ENCODE measurements at places on chromosomes 7 and 10.

DNA sequence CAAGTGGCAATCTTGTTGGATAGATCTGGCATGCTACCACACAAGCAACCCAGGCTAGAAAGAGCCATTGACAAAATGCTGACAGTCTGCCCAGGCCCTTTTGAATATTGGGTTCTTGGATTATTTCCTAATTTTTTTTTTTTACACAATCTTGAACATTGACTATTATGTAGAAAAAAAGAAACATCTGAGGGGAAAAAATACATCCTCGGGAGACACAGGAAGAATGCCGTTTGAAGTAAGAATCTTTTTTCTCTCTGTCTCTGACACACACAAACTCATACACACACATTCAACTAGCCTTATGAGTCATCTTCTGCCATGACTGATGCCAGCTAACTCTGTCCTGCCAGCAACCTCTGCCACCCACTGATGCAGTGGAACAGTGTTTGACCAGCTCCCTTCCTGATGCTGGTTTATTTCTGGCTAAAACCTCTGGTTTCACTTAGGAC, 47.2 kb downstream of the SORBS1 start:
- no peak for DNase-seq

DNA sequence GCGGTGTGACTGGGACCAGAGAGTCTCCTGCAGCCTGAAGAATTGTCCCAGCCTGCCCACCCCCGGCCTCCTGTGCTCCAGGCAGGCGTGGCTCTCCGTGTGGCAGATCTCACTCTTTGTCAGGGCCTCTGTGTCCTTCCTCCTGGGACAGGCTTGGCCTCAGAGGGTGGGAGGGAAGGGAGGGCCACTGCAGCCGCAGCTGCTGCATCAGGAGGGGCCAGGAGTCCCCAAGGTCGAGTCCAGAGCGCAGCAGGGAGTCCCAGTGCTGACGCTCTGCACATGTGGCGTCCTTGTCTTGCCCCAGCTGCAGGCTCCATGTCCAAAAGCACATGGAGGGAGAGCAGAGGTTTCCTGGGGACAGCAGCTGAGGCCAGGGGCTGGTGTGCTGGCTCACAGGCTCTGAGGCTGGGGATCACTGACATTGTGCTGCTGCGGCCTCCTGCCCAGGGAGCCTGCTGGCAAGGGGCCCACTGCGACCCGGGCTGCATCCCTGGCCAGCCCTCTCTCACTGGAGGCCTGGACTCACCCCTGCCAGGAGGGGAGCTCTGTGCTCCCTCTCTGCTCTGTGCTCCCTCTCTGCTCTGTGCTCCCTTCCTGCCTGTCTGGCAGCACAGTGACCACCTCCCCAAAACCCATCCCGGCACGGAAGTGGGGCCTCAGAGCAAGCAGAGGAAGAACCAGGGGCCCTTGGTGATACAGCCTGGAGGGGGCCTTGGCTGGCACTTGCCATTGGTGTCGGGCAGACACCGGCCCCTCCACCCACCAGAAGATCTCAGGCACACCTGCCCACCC, 114.6 kb upstream of the RET start:
- DNase-seq: no peak

- peak; percentile 97 for DNase-seq
Measured at GRCh38 chr7:25854608-25855497, 297.1 kb upstream of the NFE2L3 start.

- no peak for DNase-seq
Measured at GRCh38 chr7:26200038-26200443, 505 bp downstream of the HNRNPA2B1 start.

DNA sequence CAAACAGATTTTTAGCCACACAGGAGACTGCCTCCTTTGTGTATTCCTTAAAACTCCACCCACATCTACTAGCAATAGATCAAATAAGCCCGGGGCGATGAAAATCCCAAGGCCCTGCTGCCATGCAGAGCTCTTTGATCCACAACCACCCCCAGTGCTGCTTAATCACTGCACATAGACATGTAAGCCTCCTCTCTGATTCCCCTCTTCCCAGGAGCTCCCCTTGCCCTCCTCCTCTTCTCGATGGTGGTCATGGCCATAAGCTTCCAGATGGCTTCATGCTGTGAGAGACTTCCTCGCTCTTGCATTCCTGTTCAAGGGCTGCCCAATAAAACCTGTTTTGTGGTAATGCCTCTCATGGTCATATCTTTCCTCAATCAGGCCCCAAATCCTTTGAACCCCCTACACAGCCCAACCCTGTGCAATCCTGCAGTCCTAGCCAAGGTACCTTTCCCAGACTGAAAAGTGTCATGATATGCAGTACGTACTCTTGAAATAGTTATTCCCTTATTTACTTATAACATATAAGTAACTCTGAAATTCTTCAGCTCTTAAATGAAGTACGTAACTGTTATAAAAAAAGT, 158.5 kb downstream of the CACNA2D1 start:
- DNase-seq: no peak

- DNase-seq: no peak
Measured at GRCh38 chr10:126839094-126839761, 66.0 kb upstream of the DOCK1 start.

GRCh38 chr7:37831244-37831643, 17.2 kb upstream of the NME8 start:
- no peak for DNase-seq

GRCh38 chr7:32905175-32905662, 13.7 kb upstream of the KBTBD2 start:
- DNase-seq: peak; percentile 4

- no peak for DNase-seq
Measured at GRCh38 chr10:31723106-31723750, 205.4 kb downstream of the ARHGAP12 start.

DNA sequence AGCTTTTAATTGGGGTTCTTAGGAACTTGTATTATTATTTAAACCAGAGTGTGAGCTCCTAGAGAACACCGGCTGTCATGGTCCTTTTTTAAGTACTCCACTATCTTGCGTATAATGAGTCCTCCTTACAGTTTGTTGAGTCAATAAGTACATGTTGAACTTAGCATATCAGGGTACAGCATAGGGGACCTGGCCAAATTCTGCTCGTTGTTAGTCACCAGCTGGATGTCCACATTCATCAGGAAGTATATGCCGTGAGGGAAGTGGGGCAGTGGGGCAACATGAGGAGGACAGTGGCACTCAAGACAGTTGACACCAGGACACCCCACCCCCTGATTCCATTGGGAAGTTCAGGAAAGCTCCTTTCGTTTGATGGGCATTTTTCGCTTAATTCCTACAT, 16.6 kb downstream of the RPP30 start:
- no peak for DNase-seq

- no peak for DNase-seq
Measured at GRCh38 chr7:33038639-33039038, 23.9 kb downstream of the NT5C3A start.

DNA sequence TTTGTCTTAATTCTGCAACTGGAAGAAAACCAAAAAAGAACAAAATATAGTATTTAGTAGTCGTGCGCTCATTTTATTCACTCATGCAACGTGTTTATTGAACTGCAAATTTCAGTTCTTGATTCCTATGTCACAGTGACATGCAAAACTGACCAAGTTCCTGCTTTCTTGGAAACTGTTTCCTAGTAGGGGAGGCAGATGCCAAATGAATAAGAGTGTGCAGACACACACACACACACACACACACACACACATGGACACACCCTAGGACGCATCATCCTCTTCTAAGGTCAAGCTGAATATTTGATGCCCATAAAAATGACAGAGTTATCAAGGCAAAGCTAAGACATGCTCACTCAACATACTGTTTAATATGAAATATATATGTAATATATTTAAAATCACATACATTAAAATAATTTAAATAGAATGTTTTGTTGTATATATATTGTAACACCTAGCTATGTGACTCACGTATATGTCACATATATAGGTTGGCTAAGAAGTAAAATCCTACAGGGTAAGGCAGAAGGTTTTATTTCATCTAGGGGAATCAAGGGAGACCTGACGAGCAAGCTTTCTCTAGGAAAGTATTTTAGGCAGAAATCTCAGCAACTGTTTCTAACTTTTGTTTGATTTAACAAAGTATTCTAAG, 79.6 kb downstream of the SVIL start:
- DNase-seq: no peak

DNA sequence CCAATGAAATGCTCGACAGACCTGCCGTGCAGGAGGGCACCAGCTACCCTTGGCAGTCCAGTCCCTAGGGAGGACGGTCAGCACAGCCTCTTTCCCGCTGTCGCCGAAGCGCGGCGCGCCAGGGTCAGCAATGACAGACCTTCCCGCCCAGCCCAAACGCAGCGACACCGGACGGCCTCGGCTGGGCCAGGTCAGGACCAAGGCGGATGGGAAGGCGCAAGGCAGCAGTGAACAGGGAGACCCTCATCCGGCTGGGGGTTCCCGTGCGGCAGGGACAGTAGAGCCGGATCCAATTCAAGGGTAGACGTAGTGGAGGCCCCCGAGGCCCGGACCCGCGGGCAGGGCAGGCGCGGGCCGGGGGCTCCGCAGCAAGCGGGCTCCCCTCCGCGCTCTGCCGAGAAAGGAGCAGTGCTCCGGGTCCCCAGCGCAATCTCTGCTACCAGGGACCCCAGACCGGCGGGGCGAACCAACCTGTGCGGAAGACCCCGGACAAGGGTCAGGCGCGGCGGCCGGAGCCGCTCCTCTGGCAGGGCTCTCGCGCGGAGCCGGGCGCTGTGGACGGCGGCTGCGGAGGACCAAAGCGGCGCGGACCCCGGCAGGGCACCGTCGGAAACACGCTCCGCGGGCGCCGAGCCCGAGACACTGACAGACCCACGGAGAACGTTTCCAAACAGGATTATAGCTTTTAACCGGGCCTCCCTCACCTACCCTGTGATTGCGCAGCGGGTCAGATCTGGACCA, at the start of gene SEC31B:
TSS of gene SEC31B (minus strand) at position 551 of the 741 bp plus-strand sequence. CDS start 2,909 bp downstream, outside the sequence.
- no peak for DNase-seq

GRCh38 chr7:29469976-29470557, 93.6 kb upstream of the PRR15 start:
- DNase-seq: no peak

DNA sequence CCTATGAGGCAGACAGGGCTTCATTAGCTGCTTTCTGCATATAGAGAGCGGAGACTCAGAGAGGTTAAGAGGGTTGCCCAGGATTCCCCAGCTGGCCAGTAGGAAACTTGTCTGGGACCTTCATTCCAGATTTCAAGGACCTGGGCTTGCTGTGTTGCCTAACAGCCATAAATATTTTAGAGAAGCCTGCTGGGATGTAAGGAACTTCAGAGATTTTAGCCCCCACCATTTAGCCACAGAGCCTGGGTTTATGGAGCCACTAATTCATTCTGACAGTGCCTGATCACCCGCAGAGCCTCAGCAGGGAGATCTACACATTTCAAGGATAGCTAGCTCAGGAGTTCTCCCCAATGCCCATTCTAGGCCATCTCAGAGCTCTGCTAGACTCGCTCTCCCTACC, 56.6 kb upstream of the TRUB1 start:
- DNase-seq: no peak

DNA sequence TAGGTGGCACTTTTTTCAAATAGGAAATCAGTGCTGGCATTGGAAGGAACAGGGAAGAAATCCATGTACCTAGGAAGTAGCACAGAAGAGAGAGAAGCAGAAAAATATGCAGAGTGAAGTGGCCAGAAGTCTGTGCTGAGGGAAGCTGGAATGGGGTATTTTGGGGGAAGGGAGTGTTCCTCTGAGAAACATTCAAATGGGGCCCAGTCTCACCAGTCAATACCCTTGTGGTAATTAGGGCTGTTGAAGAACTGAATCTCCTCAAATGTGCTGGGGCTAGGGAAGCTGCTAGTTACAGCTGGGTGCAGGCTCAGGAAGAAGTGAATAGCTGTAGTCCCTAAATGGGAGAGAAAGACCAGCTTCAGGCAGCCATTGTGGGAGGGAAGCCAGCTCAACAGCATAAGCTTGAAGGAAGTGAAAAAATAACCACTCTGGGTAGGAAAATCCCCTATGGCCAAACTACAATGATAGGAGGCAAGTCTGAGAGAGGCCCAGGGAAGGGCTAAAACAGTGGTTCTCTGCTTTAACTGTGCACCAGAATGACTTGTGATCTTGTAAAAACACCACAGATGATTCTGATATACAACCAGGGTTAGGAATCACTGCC, 7.6 kb downstream of the NDST2 start:
- DNase-seq: no peak

DNA sequence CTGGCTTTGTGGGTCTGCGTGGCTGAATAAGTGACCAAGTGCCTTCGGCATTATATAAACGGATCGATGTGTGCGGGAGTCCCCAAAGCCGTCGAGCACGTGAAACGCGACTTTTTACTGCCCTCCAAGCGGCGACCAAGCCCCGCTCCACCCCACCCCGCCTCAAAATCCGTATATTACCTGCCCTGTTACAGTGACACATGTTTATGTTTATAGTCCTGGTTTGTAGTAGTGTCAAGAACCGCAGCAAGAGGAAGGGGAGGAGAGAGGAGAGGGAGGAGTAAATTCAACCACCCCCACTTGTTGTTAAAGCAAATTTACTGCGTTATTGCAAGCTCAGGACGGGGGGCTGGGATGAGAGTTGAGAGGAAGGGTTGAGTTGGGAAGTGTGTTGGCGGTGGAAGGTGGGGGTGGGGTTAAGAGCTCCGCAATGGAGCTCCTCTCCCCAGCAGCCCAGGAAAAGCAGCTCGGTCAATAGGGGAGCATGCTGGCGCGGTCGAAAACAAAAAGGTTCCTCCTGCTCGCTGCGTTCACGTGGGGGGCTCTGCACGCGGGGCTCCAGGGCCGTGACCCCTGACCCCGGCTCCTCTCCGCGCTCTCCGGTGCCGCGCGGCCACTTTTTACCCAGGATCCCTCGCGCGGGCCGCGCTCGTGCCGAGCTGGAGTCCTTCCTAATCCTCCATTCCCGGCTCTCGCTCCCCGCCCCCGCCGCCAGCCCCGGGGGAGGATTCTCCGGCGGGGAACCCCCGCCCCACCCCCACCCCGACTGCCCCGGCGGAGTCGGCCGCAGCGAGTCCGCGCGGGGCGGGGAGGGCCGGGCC, at the start of gene SKIDA1:
TSS of gene SKIDA1 (minus strand) at position 316 of the 821 bp plus-strand sequence. CDS start 7,860 bp downstream, outside the sequence.
- DNase-seq: no peak
